ENCODE measurements at places on chromosomes 12 and 14.

- no peak for DNase-seq
Measured at GRCh38 chr14:91415794-91416743, 1.6 kb downstream of the CCDC88C start.

GRCh38 chr12:9707864-9708808 is 24.8 kb downstream of the CLECL1 start:
- DNase-seq, result no peak

GRCh38 chr14:32967421-32967820 is 28.7 kb downstream of the NPAS3 start:
- no peak for DNase-seq

DNA sequence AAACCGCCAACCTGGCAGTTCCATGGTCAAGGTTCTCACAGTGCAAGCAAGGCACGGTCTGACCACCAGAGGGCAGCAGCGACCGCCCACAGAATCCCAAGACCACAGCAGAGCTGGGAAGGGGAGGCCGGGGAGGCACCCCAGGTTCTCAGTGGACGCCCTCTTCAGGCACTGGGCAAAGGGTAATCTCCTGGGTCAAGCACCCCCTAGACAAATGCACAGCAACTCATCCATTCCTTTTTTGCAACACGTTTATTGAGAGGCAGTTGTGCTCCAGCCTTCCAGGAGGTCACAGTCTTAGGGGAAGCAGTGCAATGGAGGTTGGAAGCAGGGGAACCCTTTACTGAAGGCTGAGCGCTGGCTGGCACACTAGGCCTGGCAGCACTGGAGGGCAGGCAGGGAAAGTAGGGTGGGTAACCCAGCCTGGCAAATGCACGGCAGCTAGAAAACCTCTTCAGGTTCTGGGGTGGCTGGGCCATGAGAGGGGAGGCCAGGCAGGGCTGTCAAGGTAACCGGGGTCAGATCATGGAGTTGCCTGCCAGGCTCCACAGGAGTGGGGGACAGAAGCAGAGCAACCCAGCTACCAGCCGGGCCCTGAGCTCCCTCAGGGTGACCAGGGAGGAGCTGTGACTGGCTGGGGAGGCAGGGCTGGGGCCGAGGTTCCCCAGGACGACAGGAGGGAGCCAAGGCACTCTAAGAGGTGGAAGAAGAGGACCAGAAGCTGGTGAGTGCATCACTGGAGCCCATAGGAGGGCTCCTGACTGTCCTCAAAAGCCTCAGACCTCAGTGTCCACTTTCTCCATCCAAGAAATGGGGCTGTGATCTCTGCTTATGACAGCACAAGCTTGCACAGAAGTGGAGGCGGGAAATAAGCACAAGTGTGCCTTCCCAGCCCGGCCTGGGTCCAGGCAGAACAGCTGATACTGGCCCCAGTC is 1.8 kb upstream of the RHOF start:
- DNase-seq, result no peak

GRCh38 chr12:101781834-101782233 is 42.6 kb upstream of the SYCP3 start:
- no peak for DNase-seq

DNA sequence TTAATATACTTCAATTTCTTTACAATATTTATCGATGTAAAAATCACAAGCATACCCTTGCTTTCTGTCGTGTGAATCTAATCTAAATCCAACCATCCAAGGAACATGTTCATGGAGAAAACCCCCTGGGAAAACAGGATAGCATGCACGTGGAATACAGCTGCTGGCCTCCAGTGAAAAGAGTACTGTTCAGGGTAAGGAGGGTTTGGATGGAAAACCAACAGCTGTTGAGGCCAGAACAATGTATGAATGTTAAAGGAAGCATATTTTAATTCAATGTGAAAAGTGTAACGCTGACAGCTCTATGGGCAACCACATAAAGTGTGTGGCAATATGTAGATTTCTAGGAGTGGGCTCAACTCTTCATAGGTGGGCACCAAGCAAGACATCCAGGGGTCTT is 344.0 kb downstream of the TMEM132D start:
- DNase-seq, result no peak

- DNase-seq, result no peak
Measured at GRCh38 chr14:38512236-38512635, 256.3 kb upstream of the CLEC14A start.

DNA sequence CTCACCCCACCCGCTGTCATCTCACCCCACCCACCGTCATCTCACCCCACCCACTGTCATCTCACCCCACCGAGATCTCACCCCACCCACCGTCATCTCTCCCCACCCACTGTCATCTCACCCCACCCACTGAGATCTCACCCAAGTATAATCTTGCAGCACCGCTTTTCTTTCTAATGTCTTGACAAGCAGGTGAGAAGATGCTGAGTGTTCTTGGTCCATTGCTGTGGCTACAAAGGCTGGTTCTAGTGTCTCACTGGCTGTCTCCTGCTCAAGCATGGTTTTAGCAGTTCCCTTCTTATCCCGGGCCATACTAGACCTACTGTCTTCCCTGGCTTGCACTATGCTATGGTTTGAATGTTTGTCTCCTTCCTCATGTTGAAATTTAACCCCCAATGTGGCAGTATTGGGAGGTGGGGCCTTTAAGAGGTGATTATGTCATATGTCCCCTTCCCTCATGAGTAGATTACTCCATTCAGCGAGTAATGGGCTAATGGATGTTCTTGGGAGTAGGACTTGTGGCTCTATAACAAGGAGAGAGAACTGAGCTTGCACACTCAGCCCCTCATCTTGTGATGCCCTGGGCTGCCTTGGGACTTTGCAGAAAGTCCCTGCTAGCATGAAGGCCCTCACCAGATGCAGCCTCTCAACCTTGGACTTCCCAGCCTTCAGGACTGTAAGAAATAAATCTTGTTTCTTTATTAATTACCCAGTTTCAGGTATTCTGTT is 47.7 kb upstream of the PPP2R5C start:
- no peak for DNase-seq

DNA sequence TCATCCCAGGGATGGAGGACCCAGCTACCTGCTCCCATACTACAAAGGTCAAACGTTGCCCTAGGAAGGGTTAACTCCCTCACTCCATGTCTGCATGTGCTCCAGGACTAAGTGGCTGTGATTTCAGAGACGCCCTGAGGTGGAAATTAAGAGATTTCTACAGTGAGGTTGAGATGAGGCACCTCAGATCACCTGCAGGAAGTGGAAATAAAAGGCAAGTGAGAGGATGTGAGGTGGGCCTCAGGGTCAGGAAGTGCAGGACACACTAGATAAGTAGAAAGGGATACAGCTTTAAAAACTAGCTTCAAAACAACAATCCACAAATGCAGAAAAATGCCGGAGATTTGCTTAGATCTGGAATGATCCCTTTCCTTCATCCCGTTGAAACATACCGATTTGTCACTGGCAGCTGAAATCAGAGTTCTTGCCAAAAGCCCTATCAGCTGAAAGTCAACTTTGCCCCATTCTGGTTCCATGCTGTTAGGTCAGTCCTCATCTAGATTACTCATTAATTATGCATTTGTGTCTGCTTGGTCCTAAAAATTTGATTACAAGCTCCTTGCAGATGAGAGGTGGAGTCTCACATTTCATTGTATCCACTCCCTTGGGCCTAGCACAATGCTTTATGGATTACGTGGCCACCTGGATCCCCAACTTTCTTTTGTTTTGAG is 6.6 kb downstream of the PLBD1 start:
- DNase-seq, result no peak

DNA sequence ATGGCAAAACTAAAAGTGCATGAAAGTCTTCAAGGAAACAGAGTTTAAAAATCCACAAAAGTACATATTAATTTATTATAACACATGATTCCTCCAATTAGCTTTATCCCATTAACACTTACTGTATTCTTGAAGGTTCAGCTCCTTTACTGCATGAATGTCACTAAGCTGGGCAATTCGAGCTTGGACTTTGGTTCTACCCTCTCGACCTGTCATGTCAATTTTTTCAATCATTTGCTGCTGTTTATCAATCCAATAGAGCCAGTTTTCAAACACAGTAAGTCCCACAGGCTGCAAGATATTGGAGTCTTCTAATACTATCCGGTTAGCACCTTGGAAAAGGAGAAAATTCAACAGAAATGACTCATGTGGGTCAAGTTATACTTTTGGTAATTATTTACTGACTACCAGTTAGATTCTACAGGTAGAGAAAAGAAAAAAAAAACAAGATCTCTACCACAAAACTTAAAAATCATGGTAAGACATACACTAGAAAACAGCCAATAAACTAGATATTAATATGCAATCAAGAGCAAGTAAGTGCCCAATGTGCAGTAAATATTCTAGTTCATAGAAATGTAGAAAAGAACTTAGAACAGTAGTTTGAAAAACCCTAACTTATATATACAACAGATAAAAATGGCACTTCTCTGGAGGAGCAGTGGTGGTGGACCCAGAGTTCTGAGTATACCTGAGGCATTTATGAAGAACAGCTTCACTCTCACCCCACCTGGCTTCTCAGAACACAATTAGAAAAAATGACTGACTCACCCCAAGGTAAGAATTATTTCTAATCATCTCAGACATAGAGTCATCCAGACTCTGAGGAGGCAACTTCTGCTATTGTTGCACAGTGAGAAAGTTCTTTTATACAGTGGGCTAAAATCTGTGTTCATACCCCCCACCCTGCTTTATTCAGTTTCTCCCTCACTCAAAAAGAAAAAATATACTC is 67.7 kb downstream of the BCL2L14 start:
- DNase-seq, result no peak

DNA sequence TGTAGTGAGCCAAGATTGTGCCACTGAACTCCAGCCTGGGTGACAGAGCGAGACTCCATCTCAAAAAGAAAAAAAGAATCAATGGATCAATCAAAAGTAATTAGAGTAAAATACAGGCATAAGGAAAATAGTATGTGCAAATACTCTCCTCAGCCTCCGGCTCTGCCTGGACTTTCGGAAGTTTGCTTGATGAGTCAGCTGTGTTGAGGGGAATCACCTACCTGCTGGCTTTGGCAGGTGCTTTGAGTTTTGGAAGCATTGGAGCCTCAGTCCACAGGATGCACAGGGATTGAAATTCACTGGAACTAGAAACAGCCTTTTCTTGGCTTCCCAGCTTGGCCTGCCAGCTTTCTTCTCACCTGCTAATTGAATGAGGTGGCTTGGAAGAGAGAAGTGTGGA is 268.2 kb downstream of the PCNX1 start:
- no peak for DNase-seq

DNA sequence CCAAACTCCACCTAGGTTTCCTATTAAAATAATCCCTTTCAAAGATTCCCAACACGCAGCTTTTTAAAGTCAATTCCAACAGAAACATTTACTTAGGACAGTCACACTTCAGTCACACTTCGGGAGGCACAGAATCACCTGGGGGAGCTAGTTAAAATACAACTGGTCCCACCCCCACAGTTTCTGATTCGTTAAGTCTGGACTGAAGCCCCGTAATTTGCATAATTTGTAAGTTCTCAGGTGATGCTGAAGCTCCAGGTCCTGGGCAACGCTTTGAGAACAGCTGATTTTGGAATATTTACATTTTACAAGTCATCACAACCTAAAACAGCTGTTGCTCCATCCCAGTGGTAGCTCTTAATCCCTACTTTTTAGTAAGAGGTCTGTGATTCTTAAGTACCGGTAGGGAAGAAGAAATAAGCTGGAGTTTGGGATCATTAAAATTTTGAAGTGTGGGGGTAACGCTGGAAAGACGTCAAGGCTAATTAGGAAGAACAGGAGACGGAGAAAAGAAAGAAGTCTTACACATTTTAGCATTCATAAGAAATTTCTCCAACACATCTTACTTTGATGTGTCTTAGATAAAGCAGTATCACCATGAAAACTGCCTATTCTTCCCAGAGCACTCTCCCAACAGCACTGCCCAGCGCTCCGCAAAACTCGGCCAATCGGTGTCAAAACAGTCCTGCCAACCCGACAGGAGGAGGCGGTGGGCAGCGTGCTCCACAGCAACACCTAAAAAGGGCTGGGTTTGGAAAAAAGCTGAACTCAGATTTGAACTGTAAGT is 1.1 kb downstream of the IPO8 start:
- DNase-seq, result no peak

GRCh38 chr14:87899228-87899627 is 93.8 kb downstream of the GALC start:
- DNase-seq, result no peak

- DNase-seq, result no peak
Measured at GRCh38 chr14:96268431-96269358, 12.7 kb downstream of the BDKRB1 start.

GRCh38 chr12:131117438-131118245 is 163.9 kb downstream of the ADGRD1 start:
- no peak for DNase-seq

DNA sequence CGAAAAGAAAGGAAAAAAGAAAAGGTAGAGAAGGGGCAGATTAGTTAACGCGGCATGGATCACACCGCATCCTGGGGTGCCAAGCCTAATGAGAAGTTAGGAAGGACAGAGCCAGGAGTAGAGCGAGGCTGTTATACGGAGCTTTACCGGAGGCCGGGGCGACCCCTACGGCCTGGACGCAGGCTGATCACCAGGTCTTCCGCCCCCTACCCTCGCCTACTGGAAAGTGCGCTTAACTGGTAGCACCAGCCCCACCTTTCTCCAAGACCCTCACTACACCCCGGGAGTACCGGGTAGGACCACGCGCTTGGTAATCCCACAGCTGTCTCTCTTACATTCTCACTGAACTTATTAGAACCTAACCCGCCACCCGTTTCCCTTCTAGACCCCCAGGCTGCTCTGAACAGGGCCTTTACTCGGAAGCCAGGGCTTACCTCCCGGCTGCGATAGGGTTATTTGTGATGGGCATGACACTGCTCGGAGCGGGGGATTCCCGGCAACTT is 33.8 kb downstream of the WBP11 start:
- DNase-seq, result no peak

DNA sequence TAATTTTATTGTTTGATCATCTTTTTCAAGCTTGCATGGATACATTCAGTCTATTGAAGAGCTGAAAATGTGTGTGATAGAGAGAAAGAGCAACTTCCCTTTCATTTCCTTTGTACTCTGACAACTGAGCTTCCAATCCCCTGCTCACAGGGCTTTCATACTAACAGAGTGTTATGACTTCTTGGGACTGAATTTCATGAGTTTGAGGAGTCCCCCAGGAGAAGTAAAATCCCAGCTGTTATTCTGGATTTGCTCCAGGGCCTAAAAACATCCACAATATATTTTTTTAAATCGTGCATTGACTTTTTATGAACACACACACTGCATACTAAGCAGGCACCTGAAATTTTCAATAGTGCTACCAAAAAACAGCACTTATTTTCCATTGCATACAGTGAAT is 195.8 kb upstream of the CAND1 start:
- no peak for DNase-seq

- no peak for DNase-seq
Measured at GRCh38 chr14:100531152-100532121, 55.8 kb downstream of the BEGAIN start.

- no peak for DNase-seq
Measured at GRCh38 chr12:124608450-124608870, 41.0 kb upstream of the NCOR2 start.

Data from NCI-H1048 (cell line).